ENCODE measurements at places on chromosomes 16 and 17.

GRCh38 chr16:30813821-30814189 lies 26.8 kb upstream of the ZNF629 start:
- no peak for DNase-seq

GRCh38 chr17:17077101-17077500 lies 34.8 kb downstream of the MPRIP start:
- DNase-seq = no peak

- no peak for DNase-seq
Observed at GRCh38 chr16:83915491-83915890, 16.6 kb downstream of the MLYCD start.

DNA sequence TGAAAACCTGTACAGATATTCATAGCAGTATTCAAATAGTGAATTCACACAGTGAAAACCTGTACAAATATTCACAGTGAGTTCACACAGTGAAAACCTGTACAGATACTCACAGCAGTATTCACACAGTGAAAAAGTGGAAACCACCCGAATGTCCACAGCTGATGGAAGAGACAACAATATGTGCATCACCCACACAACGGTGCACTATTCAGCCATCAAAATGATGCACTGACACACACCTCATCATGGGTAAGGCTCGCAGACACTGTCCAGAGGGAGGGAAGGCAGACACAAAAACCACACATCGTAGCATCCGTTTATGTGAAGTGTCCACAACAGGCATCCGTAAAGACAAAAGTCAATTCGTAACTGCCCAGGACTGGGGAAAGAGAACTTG lies 100.9 kb downstream of the VPS53 start:
- no peak for DNase-seq

GRCh38 chr17:77304746-77305473 lies 164.1 kb downstream of the SEC14L1 start:
- DNase-seq = no peak

- no peak for DNase-seq
Observed at GRCh38 chr17:7552621-7553051, 3.8 kb downstream of the TNFSF12 start.

- no peak for DNase-seq
Observed at GRCh38 chr17:18004884-18005305, 32.2 kb downstream of the DRC3 start.
